ENCODE measurements at places on chromosomes 2 and 18.

GRCh38 chr2:206079699-206080465, 6.1 kb downstream of the INO80D start:
- no peak for DNase-seq

GRCh38 chr2:232592772-232593395, 40.5 kb upstream of the EFHD1 start:
- DNase-seq = no peak

GRCh38 chr2:240618776-240619175, 6.5 kb upstream of the GPR35 start:
- no peak for DNase-seq

- no peak for DNase-seq
These were observed 666.8 kb downstream of the ARHGAP15 start for GRCh38 chr2:143796051-143796450.

- no peak for DNase-seq
These were observed 12.8 kb upstream of the MSGN1 start for GRCh38 chr2:17803497-17803896.

GRCh38 chr2:168449419-168449818, 6.7 kb upstream of the CERS6 start:
- DNase-seq = no peak

GRCh38 chr2:216984937-216985336, 125.1 kb upstream of the TNP1 start:
- no peak for DNase-seq

GRCh38 chr2:202267495-202267894, 1.9 kb downstream of the NOP58 start:
- DNase-seq = no peak

GRCh38 chr2:235894839-235895238, 273.3 kb downstream of the GBX2 start:
- DNase-seq = no peak

GRCh38 chr2:237682856-237683670, 55.7 kb downstream of the LRRFIP1 start:
- DNase-seq = no peak

- DNase-seq = no peak
These were observed 309.0 kb downstream of the GULP1 start for GRCh38 chr2:188600536-188601210.

- no peak for DNase-seq
These were observed 110.8 kb upstream of the TRIB2 start for GRCh38 chr2:12605936-12606335.

- DNase-seq = no peak
These were observed 2.7 kb upstream of the NPC1 start for GRCh38 chr18:23588836-23589560.

DNA sequence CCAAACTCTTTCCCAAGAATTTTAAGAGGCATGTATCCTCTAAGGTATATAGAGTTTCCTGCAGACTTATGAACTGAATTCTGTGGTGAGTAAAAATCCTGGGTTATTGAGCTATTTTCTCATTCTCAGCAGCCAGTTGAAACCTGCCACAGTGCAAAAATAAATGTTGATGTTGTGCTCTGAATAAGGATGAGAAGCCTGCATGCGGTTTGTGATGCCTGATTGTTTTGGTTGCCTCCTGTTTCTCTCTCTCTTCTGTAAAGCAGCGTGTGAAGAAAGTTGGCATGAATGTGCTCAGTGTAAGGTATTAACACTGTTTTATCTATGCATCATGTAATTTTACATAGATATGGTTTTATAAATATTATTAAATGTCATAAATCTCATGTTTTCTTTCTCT, 452.6 kb downstream of the CDH2 start:
- DNase-seq = no peak

DNA sequence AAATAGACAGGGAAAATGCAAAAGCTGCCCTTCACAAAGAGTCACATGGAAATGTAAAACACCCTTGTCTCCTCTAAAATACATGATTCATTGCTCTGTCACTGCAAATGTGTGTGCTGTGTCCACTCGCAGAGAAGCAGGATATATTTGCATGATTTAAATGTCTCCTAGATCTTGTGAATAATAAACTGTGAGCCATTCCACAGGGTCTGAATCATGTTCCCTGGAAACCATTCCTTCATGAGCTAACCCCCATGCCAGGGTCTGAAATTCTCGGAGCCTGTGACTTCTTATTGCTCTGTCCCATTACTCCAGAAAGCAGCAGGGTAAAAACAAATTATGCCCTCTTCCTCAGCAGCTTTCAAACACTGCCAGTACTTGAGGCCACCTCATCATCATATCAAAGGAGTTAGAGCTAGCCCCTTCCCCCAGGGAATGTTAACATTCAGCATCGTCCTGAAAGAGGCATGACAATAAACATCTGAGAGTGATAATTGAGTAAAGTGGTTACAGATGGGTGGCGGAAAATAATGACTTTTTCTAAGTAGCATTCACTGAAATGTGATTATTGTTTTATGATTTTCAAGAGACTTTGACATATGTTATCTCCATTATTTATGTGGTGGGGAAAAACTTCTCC, 11.7 kb upstream of the CNGA3 start:
- DNase-seq = no peak

DNA sequence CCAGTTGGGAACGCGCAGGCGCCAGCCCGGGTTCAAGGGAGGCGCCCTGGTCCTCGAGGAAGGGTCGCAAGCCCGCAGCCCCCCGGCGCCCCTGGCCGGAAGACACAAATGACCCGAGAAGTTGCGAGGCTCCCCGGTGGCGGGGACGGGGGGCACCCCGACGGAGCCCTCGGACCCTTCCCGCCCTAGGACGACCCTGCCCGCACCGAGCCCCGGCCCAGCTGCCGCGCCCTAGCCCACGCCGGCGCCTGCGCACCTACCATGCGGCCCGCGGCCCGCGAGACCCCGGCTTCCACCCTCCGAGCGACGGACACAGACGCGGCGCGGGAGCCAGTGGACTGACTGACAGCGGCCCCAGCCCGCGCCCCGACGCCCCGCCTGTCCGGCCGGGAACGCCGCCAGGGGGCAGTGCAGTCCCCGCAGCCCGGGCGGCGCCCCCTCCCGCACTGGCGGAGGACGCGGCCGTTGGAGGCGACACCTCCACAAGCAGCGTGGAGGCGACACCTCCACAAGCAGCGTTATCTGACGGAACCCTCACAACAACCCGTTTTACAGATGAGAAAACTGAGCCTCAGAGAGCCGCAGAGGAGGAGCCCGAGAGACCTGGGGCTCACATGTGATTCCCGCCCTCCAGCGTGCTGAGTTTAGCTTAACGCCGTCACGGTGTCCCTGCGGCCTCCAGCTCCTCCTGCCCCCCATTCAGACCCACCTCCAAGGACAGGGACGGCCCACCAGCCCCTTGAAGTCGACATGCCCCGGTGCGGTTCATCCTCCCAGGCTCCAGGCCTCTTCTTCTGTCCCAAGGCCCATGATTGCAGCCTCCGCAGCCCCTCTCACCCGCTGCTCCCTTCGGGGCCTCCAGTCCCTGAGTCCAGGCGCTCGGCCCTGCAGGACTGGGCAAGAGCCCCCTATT, at the start of gene NMUR1:
Gene NMUR1 (minus strand): TSS at position 347 of the 913 bp plus-strand sequence. CDS start 84 bp downstream, at position 263.
- peak; percentile 27 for DNase-seq

- no peak for DNase-seq
These were observed 46.6 kb upstream of the TPO start for GRCh38 chr2:1366546-1367134.

- DNase-seq = no peak
These were observed 122.8 kb upstream of the WDSUB1 start for GRCh38 chr2:159409116-159409800.

- no peak for DNase-seq
These were observed 24.5 kb downstream of the NIF3L1 start for GRCh38 chr2:200913654-200914053.

- no peak for DNase-seq
These were observed 17.4 kb downstream of the ASPRV1 start for GRCh38 chr2:69943843-69944525.

DNA sequence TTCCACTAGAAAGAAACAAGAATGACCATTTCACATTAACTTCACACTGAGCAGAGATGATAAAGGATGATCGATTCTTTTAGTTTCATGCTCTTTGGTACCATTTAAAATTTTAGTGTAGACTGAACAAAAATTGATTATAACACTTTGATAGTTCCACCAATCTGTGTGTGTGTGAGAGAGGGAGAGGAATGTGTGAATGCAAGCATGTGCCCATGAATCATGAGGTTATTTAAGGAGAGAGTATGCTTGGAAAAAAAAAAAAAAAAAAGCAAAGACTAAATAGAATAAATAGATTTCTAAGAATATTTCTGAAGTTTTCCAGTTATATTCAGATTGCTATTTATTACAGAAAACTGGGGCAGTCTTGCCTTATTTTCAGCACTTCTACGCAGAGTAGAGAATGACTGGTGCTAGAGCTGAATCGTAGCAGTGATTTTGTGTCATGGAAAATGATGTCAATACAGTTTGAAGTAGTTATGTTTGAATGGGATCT, 900.8 kb downstream of the SLC4A3 start:
- no peak for DNase-seq

DNA sequence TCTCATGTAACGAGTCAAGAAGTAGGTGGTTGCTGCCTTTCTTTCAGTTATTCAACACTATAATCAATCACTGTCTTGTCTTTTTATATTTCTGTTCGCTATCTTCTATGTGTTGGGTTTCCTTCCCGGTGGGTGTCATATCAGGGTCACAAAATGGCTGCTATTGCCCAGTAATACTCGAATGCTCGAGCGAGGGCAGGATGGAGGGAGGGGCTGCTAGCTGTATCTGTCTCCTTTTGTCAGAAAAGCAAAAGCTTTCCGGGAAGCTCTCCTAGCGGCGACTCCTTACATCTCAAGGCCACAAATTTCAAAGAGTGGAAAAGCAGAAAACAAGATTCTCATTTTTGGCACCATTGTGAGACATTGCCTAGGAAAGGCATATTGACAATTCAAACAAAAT, 16.4 kb upstream of the GALNT3 start:
- DNase-seq = no peak

GRCh38 chr2:45596761-45597160, 14.3 kb downstream of the SRBD1 start:
- DNase-seq = no peak

- no peak for DNase-seq
These were observed 114.7 kb downstream of the RTP5 start for GRCh38 chr2:241984271-241984655.

- no peak for DNase-seq
These were observed 274.3 kb upstream of the TRIB2 start for GRCh38 chr2:12442476-12442847.

DNA sequence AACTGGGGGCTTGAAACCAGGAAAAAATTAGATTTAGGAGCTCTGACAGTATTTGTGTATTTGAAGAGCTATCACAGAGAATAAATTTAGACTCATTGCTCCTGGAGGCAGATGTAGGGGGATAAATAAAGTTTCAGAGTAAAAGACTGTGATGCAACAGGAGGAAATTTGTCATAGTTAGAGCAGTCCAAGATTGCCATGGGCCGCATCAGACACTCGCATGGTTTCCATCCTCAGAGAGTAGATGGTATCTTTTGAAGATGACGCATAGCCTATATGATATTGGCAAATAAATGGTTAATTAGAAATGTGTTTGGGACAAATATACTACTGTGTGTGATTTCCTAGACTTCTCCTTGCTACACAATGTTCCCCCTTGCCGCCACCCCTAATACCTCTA, 170.5 kb downstream of the FTCDNL1 start:
- DNase-seq = no peak

DNA sequence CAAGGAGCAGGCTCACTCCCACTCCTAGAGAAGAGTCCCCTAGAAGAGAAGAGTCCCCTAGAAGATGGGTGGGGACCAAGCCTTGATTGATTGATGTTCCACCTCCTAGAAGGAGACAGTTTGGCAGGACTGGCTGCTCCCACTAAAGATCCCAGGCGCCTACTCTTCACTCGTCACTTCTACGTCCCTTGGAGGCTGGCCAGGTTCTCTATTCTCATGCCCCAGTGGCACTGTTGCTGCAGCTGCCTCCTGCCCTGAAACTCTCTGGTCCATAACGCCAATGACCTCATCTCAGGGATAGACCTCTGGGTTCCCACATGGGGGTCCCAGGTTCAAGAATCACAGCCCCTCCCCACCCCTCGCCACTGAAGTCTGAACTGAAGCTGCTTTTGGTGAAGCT, 2.5 kb upstream of the SP140L start:
- DNase-seq = no peak

- DNase-seq = no peak
These were observed 375.6 kb upstream of the VWC2L start for GRCh38 chr2:214035091-214035852.

- DNase-seq = no peak
These were observed 118.7 kb downstream of the EPB41L3 start for GRCh38 chr18:5424903-5425664.

All from activated naive CD4-positive, alpha-beta T cell (primary cell).